M059J (cell line): ENCODE measurements at places on chromosomes 5 and 9. TPM values are rescaled to one million over a fixed set of nuclear protein-coding genes. Genes with fewer than 3 reads are reported as not detected.

The BAAT gene
- not detected in 2 replicates for total RNA-seq

The SLCO6A1 gene
- total RNA-seq, result not detected in 2 replicates

The ADAMTS12 gene
- total RNA-seq, result 13.5 and 16.7 TPM in 2 replicates

DNA sequence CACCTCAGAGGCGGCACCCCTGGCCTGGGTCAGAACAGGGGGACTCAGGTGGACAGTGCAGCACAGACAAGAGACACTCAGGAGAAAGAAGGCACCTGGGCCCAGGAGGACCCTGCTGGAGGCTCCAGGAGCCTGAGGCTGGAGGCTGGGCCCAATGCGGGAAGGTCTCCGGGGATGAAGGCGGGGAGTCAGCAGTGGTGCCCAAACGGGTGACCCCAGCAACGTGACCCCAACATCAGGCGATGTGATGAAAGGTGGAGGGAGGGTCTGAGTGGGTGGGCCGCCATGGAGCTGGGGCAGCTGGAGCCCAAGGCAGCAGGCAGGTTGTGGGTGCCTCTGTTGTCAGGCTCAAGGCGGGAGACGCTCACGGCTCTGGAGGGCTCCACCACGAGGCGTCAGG lies 37.5 kb downstream of the LPCAT1 start:
- no peak for DNase-seq

- DNase-seq, result no peak
Observed at GRCh38 chr9:85909390-85909789, 31.6 kb upstream of the NAA35 start.
